ENCODE measurements at places on chromosomes 12 and 14.
A peak's percentile ranks its signal among the peaks of the same experiment; 100 is the strongest.

DNA sequence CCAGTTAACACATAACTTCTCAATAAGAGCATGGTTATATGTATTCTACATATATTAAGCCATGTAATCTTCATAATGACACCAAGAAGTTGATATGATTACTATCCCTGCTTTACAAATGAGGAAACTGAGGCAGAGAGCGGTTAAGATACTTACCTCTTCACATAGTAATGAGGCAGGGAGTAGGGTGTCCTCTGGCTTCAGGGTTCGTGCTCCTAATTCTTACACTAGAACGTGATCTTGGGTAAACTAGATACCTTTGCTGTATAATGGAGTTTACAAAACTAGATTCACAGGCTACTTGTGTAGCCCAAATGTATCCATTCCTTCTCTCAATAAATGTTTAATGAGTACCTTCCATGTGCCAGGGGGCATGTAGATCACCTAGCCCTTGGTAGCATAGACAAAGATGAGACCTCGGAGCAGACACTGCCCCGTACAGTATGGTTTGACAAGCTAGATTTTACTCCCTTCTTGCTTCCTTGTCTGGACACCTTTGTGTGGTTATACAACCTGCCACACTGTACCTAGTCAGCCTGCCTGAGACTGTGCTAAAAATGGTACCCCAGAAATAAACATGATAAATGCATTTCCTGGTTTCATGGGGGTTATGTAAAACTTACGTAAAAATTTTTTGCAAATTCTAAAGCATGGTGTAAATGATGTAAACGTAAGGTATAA lies 991.8 kb downstream of the VRK1 start:
- DNase-seq = no peak

DNA sequence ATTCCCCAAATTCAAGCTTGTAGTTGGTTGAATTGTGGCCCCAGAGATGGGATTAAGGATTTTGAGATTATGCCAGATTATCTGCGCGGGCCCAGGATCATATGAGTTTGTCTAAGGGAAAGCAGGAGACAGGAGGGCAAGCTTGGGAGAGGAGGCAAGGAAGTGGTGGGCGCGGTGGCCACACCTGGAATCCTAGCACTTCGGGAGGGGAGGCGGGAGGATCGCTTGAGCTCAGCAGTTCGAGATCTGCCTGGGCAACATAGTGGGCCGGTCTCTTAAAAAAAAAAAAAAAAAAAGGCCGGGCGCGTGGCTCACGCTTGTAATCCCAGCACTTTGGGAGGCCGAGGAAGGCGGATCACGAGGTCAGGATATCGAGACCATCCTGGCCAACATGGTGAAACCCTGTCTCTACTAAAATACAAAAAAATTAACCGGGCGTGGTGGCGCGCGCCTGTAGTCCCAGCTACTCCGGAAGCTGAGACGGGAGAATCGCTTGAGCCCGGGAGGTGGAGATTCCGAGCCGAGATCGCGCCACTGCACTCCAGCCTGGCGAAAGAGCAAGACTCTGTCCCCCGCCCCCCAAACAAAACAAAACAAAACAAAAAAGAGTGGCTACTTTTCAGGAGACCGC lies 881 bp upstream of the PUS1 start:
- no peak for DNase-seq

- peak; percentile 65 for DNase-seq
Observed at GRCh38 chr14:65958664-65959562, 527.3 kb upstream of the CCDC196 start.

DNA sequence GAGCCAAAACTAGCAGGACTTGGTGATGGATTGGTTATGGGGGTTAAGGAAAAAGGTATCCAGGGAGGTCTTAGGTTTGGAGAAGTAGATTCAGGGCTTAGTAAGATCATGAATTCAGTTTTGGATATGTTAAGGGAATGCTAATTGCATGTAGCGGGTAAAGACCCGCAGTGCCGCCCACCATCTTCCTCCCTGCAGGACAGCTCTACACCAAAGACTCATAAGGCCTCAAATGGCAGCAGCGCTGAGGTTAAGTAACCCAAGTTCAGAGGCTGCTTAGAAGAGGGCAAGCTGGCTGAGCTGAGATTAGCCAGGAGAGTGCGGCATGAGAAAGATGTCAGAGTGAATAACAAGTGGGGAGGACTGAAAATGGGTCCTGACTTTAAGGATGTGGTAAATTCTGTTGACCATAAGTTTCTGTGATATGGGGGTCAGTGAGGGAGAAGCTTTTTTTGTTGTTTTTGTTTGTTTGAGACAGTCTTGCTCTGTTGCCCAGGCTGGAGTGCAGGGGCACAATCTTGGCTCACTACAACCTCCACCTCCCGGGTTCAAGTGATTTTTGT lies 26.2 kb downstream of the RAD9B start:
- DNase-seq = no peak

- no peak for DNase-seq
Observed at GRCh38 chr12:102951841-102952240, 5.6 kb upstream of the ASCL1 start.

DNA sequence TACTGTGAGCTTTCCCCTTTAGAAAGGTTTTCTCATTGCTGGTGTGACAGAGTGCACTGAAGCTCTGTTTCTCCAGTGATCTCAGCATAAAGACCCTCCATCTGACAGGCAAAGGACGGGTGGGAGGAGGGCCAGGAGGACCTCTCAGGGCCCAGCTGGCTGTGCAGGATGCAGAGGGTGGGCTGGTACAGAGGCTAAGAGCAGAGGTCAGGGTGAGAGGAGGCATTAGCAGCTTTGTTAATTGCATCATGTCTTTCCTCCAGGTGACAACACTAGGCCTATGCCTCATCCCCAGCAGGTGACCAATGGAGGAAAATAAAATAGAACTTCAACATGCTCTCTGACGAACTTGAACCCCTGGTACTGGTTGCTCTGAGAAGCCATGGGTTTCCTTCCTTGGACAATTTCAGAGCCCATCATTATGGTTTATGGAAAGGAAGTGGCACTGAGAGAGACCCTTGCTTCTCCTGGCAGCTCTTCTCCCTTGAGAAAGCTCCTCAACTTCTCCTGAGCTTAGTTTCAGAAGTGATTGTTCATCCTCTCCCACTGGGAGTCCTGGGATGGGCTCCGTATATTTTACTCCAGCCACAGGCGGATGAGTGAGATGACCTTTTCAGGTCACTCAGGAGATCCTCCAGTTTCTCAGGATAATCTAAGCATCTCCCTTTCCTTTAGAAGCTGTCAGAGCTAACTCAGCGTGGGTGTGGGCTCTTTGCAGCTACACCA lies 45.8 kb upstream of the ATP23 start:
- no peak for DNase-seq

DNA sequence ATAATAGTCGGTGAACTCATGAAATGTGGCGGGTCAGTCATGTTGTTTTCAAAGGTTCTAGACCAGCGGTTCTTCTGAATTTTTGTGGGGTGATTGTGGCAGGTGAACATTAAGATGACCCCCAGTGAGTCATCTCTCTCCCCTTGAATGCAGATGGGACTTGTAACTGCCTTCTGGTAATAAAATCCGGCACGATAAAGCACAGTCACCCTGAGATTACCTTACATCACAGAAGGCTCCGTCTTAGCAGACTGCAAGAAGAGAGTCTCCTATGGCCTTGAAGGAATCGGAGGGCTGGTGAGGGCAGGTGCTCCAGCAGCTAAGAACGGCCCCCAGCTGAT lies 189.6 kb downstream of the FOXN3 start:
- no peak for DNase-seq

Data from cerebellum (tissue), 4 donors.